ENCODE measurements at places on chromosomes 12 and 14.

GRCh38 chr14:28762303-28762954, 4.2 kb upstream of the FOXG1 start:
- peaks cover 97% of the 10 kb centered on the region for H3K27me3 ChIP-seq
- H3K27ac ChIP-seq: no peak overlapping the region
- DNase-seq: no peak
- no peak overlapping the region for H3K4me3 ChIP-seq
- no peaks in the 10 kb centered on the region for H3K36me3 ChIP-seq

GRCh38 chr14:61733972-61734371, 28.2 kb upstream of the SNAPC1 start:
- H3K4me1 ChIP-seq: no peaks in the 10 kb centered on the region
- no peak overlapping the region for H3K4me3 ChIP-seq
- H3K27me3 ChIP-seq: no peaks in the 10 kb centered on the region
- no peak overlapping the region for H3K27ac ChIP-seq
- peaks cover 76% of the 10 kb centered on the region for H3K36me3 ChIP-seq
- DNase-seq: no peak

- no peaks in the 10 kb centered on the region for H3K36me3 ChIP-seq
- no peak overlapping the region for H3K4me3 ChIP-seq
- H3K4me1 ChIP-seq: peaks cover 10% of the 10 kb centered on the region
- H3K27me3 ChIP-seq: no peaks in the 10 kb centered on the region
- DNase-seq: no peak
These were observed 116.9 kb upstream of the CCDC196 start for GRCh38 chr14:66369157-66369697.

DNA sequence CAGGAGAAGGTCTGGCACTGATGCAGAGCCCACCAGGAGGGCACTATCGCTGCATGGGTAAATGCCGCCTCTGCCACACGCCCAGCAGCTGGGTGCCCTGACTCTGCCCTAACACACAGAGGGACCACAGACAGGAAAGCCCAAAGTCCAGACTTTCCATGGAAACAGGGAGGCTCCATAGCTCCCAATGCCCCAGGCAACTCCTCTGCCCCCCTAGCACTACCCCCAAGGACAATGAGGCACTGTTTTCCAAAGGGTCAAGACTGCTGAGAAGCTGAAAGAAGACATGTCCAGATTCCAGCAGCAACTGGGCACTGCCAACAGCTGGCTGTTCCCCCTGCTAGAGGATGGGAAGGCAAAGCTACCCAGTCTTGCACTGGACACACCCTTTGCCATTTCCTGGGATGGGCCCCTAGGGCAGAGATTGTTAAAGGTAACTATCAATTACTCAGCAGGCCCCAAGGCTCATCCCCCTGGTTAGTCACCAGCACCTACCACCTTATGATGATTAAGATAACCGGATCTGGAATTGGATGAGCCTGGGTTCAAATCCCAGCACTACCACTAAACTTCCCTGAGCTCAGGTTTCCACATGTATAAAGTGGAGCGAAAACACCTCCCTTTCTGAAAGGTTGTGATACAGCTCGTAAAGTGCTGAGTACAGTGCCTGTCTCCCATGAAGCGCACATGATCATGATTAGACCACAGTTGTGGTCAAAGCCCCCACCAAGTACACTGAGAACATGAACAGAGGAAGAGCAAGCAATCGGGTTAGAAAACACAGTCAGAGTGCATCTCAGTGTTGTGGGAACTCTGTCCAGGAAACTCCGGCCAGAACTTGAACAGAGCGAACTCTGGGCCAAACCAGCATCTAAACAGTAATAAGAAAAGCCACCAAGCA, 3.3 kb downstream of the PXN start:
- peaks cover 63% of the 10 kb centered on the region for H3K4me1 ChIP-seq
- DNase-seq: no peak
- peak overlapping the region; percentile 1 for H3K4me3 ChIP-seq
- H3K27ac ChIP-seq: peak overlapping the region; percentile 23

DNA sequence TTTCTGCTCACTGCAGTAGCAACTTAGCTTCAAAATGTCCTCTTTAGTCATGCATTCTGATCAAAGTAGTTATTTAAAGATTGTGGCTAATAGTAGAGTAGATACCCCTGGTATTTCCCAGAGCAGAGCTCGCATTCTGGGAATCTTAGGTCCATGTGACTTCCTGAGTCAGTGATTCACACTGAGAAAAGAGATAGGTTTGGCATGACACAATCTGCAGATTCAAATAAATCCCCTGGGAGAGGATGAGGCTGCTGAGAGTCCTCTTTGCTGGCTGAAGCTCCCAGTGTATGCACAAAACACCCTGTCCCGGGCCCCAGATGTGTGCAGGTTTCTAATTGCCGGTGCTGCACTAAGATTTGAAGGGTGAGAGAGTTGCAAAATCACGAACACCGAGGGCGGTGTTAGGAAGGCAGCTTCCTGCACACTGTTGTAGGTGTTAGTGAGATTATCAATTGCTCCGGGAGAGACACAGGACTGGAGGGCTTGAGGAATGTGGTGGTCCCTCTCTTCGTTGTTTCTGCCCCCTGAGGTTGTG, 233.2 kb downstream of the NRXN3 start:
- no peaks in the 10 kb centered on the region for H3K27me3 ChIP-seq
- H3K4me1 ChIP-seq: peaks cover 19% of the 10 kb centered on the region
- H3K4me3 ChIP-seq: no peak overlapping the region
- H3K36me3 ChIP-seq: no peaks in the 10 kb centered on the region
- H3K27ac ChIP-seq: peak overlapping the region; percentile 51
- DNase-seq: no peak

DNA sequence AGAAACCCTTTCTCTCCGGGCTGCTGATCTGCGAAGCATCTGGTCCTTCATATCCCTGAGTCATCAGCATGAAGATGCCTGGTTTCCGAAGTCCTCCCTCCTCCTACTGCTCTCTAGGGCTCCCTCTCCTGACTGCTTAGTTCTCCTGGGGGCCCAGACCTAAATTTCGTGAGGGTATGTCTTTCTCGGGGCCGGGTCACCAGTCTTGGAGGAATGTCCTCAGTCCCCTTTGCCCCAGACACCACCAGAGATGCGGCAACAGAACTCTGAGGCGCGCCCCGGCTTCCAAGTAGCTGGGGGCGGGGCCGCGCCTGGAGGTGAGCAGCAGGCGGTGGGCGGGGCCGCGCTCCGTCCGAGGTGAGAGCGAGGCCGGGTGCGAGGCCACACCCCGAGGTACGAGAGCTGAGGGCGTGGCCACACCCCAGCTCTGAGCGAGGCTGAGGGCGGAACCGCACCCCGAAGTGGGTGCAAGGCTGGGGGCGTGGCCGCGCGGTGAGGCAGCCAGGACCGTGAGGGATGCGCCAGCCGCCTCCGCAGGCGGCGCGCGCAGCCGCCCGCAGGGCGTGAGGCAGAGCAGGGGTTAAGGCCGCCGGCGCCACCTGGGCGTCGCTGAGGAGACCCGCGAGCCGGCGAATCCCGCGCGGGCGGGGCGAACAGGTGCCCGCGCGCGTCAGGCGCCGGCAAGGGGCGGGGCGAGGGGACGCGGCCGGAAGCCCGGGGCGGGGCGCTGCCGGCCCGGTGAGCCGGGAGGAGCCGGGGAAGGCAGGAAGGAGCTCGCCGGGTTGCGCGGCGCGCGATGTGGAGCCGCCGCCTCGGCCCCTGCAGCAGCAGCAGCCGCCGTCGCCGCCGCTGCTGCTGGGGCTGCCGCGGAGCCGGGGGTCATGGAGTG, at the start of gene BICDL1:
TSS of gene BICDL1 (plus strand) at position 765 of the 889 bp plus-strand sequence. CDS start 633 bp downstream, outside the sequence.
- H3K4me3 ChIP-seq: peak within 1 kb of the TSS; percentile 81
- DNase-seq: peak; percentile 97
- peak within 1 kb of the TSS; percentile 97 for H3K27ac ChIP-seq
- H3K4me1 ChIP-seq: peaks cover 26% of the 10 kb centered on the region
- H3K36me3 ChIP-seq: peaks cover 5% of the 10 kb centered on the region
- H3K27me3 ChIP-seq: peaks cover 18% of the 10 kb centered on the region

DNA sequence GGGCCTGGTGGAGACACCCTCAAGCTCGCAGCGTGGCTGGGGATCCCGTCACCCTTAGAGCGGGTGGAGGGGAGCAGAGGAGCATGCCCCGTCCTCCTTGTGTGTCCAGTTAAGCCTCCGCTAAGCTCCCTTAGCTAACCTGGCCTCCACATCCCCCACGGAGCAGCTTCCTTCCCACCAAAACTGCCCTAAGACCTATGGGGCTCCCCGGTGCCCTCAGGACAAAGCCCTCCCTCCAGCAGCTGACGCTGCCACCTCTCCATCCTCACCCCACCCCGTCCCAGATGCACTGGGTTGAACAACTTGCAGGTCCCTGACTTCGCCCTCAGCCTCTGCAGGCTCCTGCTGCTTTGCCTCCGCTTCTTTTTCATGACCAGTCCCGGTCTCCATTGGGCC, 4.0 kb downstream of the AHNAK2 start:
- H3K36me3 ChIP-seq: no peaks in the 10 kb centered on the region
- no peak for DNase-seq
- peaks cover 26% of the 10 kb centered on the region for H3K27me3 ChIP-seq
- no peak overlapping the region for H3K4me3 ChIP-seq
- H3K27ac ChIP-seq: no peak overlapping the region
- peaks cover 11% of the 10 kb centered on the region for H3K4me1 ChIP-seq

DNA sequence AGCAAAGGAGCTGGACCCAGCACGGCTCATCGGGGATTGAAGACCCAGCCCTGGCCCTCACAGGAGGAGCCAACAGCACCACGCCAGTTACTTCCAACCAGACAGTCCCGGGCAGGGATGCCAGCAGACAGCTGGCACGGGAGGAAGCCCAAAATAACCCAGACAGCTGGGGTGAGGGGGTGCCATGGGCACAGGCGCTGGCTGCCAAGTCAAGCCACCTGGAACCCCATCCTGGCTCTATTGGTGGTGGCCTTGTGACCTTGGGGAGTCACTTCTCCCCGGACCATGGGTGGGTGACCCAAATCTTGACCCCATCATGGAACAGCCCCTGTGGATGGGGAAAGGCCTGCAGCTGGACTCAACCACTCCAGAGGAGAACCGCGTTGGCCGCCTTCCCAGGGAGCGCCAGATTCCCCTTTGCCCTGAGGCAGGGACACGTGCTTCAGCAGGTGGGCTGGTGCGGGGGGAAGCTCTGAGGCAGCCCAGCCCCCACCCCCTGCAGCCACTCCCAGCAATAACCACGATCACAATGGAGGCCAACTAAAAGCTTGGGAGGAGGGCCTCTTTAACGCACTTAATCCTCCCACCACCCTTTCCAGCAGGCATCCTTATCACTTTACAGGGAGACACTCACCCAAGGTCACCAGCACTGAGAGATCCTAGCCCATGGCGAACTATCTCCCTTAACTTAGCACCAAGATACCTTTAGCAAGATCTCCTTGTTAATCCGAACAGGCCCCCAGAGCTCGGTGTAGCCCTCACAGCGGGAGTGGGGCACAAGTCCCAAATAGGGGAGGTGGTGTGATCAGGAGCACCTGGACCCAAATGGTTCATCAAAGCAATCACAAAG, 4.7 kb upstream of the RHOF start:
- H3K27me3 ChIP-seq: no peaks in the 10 kb centered on the region
- peak overlapping the region; percentile 67 for H3K4me3 ChIP-seq
- peaks cover 15% of the 10 kb centered on the region for H3K36me3 ChIP-seq
- H3K4me1 ChIP-seq: peaks cover 49% of the 10 kb centered on the region
- peak overlapping the region; percentile 92 for H3K27ac ChIP-seq

- no peaks in the 10 kb centered on the region for H3K27me3 ChIP-seq
- peaks cover 13% of the 10 kb centered on the region for H3K4me1 ChIP-seq
These were observed 77.6 kb upstream of the KCNH3 start for GRCh38 chr12:49461221-49461620.

DNA sequence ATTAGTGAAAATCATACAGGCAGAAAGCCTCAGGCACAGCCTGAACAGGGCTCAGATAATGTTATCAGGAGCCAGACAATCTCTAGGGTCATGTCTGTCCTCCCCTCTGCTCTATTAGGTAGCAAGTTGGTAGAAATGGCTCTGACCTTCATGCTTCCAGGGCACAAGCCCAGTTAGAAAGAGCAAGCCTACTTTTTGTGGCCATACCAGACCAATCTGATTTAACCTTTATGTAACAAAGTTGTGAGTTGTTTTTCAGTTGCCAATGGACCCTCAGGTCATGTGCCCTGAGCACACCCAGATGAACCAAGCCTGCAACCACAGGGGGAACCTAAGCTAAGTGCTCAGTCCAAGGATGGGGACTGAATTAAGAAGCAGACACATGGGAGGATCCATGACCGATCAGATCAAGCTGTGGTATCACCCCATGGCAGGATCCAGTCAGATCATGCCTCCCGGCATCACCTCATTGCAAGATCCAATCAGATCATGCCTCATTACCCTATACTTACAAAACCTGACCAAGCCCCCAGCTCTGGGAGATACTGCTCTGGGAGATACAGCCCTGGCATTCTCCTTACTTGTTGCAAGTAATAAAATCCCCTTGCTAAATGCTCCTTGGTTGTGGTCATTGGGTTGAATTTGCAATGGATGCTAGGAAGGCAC, 18.8 kb upstream of the HIGD1C start:
- no peak for DNase-seq
- H3K4me1 ChIP-seq: peaks cover 42% of the 10 kb centered on the region
- no peak overlapping the region for H3K4me3 ChIP-seq
- H3K27me3 ChIP-seq: no peaks in the 10 kb centered on the region

DNA sequence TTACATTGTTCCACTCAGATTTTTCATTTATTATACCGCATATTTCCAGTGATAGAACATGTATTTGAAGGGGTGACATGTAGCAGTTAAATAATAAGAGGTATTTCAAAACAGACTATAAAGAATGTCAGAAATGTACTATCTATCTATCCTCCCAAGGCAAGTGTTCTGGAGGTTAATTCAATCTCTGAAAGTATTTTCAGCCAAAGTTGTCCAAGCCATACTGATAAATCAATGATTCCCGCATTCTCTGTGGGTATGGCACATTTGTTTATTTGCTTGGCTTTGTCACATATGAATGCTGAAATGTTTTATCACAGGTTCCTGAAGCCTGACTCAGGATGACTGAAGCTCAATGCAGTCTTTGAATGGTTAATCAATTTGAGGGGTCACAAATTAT, 35.8 kb downstream of the KCNH5 start:
- H3K36me3 ChIP-seq: no peaks in the 10 kb centered on the region
- H3K4me1 ChIP-seq: peaks cover 5% of the 10 kb centered on the region
- no peak for DNase-seq

DNA sequence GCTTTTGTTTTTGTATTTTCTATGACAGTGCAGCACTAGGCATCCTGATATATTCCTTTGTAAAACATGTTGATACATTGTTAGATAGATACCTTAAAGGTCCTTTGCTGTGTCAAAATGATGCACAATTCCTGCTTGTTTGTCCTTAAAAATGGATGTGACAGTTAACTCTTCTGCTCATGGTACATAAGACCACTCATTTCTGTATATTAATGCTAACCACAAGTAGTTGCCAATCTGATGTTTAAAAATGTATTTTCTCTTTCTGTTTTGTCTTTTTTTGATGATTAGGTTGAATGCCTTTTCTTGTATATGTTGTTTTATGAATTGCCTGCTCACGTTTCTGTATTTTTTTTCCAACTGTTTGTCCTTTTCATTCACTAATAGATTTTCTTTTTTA, 35.1 kb downstream of the ATF7IP start:
- peaks cover 4% of the 10 kb centered on the region for H3K36me3 ChIP-seq
- no peak overlapping the region for H3K4me3 ChIP-seq
- no peaks in the 10 kb centered on the region for H3K27me3 ChIP-seq
